ENCODE measurements at places on chromosomes 2 and 18.

DNA sequence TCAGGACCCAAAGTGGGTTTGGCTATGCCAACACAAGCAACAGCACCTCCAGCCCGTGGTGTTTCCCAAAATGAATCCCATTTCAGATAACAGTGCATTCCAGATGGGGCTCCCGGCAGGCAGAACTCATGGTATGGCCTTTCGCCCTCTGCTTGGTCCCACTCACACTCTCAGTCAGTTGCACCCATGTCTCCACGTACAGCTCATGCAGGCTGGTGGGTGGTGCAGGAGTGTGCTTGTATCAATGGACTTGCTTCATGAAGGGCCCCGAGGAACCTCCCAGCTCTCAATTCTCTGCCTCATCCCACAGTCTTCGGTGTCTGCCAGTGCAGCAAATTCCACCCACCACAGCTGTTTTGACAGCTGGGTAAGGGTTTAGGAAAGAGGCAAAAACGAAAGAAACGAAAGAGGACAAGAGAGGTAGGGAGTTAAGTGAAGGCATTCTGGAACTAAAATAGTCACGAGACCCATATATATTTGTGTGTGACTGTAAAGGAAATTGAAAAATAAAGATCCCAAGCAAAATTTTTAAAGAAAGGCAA is 278.1 kb downstream of the DCDC2C start:
- DNase-seq: no peak

DNA sequence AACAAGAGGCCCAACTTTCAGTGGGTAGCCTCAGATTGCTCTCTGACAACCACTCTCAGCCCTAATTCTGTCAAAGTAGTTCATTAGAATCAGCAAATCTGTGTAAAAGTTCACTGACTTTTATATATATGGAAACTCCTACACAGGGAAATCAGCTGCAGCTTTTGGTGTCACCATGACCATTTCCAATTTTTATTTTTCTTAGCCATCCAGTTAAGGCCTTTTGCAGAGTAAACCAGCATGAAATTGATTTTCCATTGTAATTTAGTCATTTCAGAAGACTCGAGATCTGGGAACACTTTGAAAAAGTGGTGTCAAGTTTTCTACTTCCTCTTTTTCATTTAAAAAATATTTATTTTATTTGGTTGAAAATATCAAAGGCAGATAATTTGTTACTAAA is 263.2 kb downstream of the TMEM182 start:
- DNase-seq: no peak

DNA sequence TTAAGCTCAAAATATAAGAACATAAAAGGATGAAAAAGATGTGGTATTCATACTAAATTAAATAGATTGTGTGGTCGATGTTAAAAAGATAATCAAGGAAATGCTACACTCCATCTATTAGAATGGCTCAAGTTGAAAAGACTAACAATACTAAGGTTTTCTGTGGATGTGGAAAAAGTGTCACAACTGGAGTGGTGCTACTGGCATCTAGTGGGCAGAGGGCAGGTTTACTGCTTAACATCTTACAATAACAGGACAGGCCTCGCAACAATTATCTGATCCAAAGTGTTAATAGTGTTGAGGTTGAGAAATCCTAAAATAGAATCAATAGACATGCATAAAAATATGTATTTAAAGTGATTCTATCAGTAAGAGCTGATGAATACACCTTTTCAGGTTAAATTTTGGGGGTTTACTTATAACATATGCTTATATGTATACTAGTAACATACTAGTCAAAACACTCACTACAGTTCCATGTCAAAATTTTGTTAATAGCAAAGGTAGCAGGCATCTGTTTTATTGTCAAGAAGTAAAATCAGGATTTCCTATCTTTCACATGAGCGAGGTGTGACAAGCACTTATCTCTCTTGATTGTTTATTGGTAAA is 91.5 kb upstream of the TMEFF2 start:
- no peak for DNase-seq

DNA sequence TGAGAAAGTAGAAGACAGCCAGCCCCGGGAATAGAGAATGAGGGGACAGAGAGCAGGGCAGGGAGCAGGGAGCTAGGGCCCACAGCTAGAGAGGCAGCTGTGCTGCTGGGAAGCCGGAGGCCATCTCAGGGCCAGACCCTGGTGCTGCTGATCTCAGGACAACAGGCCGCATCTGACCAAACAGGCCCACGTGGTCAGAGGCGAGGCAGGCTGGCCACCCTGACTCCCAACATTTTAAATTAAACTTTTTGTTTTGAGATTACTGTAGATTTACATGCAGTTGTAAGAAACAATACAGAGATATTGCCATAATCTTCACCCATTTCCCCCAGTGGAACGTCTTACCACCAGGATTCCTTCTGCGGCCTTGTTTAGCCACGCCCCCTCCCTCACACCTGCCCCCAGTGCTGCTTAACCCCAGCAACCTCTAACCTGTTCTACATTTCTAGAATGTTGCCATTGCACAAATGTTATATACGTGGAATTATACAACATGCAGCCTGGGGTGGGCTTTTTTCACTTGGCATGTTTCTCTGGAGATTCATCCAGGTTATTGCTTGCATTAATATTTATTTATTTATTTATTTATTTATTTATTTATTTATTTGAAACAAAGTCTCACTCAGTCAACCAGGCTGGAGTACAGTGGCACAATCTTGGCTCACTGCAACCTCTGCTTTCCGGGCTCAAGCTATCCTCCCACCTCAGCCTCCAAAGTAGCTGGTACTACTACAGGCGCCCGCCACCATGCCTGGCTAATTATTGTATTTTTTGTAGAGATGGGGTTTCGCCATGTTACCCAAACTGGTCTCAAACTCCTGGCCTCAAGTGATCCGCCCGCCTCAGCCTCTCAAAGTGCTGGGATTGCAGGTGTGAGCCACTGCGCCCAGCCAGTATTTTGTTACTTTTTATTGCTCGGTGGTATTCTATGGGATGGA is 48.6 kb upstream of the GPR17 start:
- no peak for DNase-seq

DNA sequence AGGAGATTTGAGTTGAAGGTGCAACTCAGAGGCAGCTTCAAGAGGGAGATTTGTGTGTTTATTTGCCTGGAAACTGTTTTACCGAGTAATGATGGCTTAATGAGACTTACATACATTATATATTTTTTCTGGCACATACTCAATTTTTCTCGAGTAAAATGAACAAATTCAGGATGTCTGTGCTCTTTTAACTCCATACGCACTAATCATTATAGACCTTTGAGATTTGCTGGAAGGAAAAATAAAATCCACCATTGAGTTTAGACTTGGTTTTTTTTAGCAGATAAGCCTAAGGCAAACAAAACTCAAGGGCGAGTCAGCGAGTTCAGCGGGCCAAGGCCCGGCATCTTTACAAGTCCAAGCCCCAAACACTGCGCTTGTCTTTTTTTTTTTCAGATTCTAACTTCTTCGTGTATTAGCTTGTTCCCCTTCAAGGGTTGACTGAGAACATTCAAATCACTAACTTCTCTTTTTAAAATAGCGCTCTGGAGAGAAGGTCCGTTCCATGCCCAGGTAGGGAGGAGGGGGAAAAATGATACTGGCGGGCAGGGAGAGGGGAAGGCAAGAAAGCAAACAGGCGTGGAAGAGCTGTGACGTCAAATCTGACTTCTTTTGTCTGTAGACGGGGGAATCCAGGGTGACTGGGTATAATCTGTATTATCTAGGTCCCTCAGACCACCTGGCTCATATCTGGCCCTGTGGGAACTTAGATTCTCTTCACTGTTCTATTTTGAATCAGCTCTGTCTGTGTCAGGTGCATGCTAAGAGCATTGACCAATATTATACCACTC is 72.7 kb upstream of the MAP3K20 start:
- no peak for DNase-seq

DNA sequence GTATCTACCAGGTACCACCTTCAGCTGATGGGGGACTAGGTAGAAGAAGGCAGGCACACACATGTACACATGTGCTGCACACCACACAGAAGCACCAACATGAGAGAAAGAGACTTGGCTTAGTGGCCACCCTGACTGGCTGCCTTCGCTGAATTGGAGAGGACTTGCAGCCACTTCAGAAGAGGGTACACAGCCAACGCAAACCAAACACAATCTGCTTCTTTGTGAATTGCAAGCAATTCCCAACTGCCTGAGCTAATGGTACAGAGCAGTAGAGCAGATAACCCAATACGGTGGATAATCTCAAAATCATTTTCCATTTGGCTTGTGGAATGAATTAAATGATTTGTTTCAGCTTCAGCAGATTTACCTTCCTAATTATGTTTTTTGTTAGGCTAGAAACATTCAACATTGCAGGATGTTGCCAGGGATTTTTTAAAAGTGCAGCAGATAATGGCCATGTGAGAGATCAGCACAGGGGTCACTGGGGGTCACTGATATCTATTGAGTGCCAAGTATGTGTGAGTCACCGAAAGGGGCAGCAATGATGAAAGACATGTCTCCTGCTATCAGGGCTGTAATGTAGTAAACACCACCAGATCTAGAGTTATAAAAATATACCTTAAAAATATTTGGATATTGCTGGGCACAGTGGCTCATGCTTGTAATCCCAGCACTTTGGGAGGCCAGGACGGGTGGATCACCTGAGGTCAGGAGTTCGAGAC is 652.6 kb downstream of the BCL11A start:
- DNase-seq: no peak

DNA sequence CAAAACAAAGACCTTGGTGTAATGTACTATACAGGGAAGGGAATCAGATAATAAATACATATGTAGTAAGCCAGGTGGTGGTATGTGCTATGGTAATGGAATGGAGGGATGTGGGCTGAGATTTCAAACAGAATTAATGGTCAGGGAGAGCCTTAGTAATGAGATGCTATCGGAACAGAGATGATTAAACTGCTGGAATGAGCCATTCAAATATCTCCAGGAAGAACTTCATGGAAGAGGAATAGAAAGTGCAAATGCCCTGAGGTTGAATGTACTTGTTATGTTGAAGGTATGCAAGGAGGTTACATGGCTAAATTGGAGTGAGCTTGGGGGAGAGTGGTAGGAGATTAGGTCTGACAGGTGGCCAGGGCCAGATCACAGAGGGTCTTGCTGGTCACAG is 5.1 kb downstream of the SERPINB11 start:
- DNase-seq: no peak

- no peak for DNase-seq
Measured at GRCh38 chr2:131425231-131425941, 50.5 kb upstream of the TUBA3D start.
